IMR-90 (cell line): ENCODE measurements at places on chromosomes 7 and 10.
A peak's percentile ranks its signal among the peaks of the same experiment; 100 is the strongest.

DNA sequence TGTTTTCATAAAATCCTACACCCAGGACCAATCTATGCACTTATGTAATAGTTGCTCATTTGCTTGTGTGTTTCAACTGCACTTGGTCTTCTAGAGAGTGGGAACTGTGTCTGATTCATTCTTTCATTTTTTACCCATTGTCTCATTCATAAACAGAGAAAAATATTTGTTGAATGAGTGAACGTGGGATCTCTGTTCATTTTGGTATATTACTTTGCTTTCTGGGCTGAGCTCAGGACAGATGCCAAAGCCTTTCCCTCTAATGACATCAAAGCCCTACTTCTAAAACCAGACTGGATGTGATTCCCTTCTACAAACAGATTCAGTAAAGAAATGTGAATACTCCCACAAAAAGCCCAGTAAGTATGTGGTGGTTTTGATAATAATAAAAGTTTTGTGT is 145.2 kb downstream of the ST7 start:
- peak; percentile 99 for DNase-seq

DNA sequence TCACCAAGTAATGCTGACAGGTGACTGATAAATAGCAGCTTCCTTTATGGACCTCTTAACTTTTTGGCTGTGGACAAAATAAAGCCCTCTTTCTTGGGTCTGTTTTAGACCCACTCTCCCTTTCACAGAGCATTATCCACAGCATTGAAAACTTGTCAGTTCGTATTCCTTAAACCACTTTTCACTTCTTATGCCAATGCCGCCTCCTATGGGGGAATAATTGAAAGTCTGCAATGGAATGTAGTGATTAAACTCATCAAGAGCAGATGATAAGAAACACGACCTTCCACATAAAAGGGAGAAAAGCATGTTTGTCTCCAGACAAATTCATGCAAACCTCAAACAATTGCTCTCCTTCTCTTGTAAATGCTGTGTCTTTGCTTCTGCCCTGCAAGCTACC is 153.4 kb downstream of the SORCS1 start:
- no peak for DNase-seq

GRCh38 chr10:132588301-132589013 is 50.9 kb downstream of the INPP5A start:
- no peak for DNase-seq

GRCh38 chr10:7787150-7787856 is 490 bp downstream of the KIN start:
- peak; percentile 24 for DNase-seq

- no peak for DNase-seq
Observed at GRCh38 chr7:135889823-135890222, 87.3 kb downstream of the MTPN start.

DNA sequence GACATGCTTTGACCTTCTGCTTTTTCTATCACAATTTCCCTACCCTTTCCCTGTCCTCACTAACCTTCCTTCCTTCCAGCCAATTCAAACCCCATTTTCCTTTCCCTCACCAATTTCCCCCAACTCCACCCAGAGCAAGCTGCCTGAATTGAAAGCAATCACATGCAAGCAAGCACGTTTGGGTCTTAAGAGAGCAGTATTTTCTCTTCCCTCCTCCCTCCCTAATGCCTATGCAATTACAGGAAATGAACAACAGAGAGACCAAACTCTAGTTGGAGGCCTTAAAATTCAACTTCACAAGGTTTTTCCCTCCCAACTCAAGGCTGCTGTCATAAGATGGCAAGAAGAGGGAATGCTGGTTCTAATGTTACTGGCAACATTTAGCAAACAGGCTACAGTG is 117.2 kb downstream of the MYOF start:
- DNase-seq: no peak

DNA sequence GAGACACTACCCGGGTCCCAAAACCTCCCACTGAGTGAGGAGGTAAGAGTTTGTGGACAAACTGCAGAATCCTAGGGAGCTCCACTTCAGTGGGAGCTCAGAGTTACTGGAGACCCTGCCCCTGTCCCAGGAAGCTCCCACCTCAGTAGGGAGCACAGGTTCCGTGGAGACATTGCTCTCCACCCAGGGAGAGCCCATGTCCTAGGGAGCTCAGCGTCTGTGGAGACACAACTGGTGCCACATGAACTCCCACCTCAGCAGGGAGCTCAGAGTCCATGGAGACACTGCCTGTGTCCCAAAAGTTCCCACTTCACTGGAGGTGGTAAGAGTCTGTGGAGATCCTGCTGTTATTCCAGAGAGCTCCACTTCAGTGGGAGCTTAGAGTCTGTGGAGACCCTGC is 6.3 kb downstream of the MYO1G start:
- no peak for DNase-seq

DNA sequence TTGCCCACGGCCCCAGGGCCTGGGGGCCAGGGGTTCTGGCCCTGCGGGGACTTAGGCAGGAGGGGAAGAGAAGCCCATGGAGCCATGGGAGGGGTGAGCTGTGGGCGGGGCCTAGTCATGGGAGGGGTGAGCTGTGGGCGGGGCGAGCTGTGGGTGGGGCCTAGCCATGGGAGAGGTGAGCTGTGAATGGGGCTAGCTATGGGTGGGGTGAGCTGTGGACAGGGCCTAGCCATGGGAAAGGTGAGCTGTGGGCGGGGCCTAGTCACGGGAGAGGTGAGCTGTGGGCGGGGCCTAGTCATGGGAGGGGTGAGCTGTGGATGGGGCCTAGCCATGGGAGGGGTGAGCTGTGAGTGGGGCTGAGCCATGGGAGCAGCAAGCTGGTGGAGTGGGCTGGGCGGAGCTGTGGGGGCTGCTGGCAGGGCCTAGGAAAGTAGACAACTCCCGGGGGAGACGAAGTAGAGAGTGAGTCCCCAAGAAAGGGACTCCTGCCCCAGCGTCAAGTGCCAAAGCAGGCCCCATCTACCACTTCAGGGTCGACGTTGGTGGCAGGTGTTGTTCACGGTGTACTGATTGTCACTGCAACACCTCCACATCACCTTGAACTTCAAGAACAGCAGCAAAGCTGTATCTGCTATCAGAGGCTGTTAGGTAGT is 19.2 kb upstream of the TTYH3 start:
- no peak for DNase-seq

GRCh38 chr7:118312051-118312450 is 87.5 kb downstream of the ANKRD7 start:
- DNase-seq: no peak

DNA sequence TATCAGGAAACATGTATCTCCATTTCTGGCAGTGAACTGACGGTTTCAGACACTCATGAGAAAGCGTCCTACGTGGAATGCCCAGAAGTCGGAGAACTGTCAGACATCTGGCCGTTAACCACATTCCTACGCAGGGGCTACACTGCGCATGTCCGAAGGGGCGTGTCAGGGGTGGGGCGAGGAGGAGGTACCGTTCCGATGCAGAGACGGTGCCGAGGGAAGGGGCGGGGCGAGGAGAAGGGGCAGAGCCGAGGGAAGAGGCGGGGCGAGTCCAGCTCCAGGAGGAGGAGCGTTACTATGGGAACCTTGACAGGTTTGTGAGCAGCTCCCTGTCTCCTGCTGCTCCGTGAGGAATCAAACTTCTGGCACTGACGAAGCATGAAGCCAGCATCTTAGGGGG is 366.9 kb upstream of the NUPR2 start:
- DNase-seq: no peak

- no peak for DNase-seq
Observed at GRCh38 chr7:4879396-4880081, 4.0 kb downstream of the RADIL start.

GRCh38 chr7:47482013-47482875 is 99.7 kb downstream of the TNS3 start:
- peak; percentile 98 for DNase-seq

DNA sequence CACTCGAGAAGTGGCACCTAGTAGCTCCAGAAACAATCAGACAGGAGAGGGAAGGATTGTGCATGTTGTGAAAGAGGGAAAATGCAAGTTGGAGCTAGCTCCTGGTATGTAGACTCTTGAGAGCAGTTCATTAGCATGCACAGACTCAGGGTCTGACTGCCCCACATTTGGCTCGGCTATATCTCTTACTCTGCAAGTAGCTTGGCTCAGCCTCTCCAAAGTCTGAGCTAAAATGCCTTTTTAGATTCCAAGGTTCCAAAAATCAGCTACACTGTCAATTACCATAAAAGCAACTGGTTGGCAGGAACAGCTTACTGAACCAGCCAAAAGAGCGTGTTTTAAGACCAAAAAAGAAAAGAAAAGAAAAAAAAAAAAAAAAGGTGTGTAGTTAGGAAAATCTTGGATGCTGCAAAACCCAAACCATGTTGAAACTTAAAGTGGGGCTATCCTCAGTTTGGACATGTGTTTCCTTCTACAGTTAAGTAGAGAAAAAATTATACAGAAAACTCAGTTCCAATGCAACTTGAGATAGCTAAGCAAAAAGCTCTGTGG is 65.5 kb downstream of the MKX start:
- DNase-seq: no peak

- peak; percentile 77 for DNase-seq
Observed at GRCh38 chr10:61284222-61284890, 168.8 kb downstream of the TMEM26 start.

DNA sequence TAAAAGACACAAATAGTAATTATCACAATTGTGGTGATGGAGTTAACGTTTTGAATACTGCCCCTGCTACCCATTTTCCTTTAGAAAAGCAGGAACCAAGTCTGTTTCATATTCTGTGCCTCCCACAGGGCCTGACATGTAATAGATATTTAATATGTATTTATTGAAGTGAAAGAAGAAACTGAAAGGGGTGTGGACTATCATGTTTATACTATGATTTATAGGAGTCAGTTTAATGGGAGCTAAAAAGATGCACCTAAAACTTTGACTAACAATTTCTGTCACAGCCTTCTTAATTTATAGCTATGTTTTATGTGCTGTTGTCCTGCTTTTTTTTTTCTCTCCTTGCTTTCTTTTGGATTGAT is 24.1 kb upstream of the BHLHA15 start:
- DNase-seq: no peak

DNA sequence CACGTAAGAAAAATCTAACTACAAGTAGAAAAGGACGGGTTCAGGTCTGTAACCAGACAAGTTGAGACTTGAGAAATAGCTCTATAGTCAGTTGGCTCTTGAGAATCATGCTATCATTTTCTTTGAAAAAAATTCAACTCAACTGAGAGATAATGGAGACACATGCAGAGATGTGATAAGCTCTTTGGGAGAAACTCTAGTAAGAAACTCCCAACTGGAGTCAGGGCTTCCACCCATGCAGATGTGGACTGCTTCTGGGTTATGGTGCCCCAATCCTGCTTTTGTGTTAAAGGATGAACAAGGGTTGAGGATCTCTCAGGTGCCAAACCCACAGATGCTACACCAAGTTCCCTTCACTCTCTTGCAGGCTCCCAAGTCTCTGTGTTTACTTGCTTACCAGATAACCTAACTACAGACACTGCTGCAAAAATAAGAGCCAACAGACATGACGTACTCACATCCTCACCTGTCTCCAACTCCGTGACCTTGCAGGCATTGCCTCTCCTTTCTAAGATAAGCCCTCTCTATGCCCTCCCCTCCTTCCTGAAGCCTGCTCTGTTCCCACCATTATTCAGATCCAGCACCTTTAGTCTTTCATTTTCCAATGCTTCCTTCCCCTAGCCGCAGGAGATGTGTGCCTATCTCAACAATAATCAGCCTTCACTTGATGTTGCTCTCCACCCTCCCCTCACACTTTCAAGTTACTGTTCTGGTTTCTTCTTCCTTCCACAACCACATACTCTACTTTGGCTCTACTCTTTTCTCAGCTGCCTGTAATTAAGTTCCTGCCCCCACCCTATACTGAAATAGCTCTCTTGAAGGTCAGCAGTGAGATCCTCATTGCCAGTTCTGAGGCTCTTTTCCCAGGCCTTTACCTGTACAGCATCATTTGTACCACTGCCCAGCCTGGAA is 130.0 kb downstream of the ICA1 start:
- no peak for DNase-seq

GRCh38 chr10:49001870-49002672 is 62.4 kb upstream of the LRRC18 start:
- no peak for DNase-seq

- DNase-seq: no peak
Observed at GRCh38 chr10:97190450-97190849, 4.7 kb upstream of the SLIT1 start.

GRCh38 chr10:86254526-86255174 is 111.9 kb downstream of the GRID1 start:
- no peak for DNase-seq

DNA sequence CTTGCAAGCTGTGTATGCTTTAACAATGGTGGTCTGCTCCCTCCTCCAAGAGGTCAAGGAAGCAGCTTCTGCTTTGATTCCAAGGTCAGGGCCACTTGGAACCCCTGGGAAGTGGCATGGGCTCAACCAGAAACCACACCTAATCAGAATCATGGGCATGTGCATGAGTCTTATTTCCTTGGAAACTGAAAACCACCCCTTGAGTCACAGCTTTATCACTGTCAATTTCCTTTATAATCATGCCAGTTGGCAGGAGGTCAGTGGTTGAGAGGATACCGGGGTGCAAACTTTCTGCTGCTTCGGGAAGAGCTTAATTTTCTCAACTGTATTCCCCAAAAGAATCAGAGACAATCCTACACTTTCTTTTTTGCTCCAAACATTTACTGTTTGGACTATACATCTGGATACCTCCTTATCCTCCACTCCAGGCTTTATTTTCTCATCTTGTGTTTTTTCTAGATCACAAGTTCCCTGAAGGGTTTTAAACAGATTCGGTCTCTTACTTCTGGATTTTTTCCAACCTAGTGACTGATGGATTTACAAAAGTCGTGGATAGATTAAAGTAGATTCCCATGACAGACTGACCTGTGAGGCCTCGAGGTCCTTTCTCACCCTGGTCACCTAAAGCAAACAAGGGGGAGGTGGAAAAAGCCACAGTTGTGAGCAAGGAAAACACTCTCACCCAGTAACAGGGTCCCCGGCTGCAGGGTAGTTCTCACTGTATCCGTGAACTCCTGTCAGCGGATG is 36.0 kb downstream of the COL17A1 start:
- DNase-seq: peak; percentile 49

DNA sequence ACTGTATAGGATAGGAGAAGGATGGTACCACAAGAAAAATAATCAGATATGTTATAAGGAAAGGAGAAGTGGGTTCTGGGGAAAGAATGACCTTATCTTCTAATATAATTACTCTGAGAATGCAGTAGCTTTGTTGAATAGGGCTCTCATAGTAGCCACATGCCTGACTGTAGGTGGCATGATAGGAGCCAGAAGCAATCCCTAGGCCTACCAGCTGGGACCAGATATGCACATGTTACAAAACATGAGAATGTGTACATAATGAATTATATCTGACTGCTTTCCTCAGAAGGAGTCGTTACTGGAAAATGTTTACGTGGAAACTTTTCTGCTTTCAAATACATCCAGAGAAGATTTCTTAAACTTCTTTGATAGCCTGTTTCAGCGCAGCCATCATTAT is 53.2 kb upstream of the FAM3C start:
- DNase-seq: no peak
